Fibroblast of skin of right quadriceps (primary cell): ENCODE measurements at places on chromosomes 7 and 10.

- DNase-seq = no peak
Measured at GRCh38 chr7:82672078-82672477, 228.5 kb upstream of the CACNA2D1 start.

- no peak for DNase-seq
Measured at GRCh38 chr7:137576481-137576880, 232.9 kb upstream of the PTN start.

DNA sequence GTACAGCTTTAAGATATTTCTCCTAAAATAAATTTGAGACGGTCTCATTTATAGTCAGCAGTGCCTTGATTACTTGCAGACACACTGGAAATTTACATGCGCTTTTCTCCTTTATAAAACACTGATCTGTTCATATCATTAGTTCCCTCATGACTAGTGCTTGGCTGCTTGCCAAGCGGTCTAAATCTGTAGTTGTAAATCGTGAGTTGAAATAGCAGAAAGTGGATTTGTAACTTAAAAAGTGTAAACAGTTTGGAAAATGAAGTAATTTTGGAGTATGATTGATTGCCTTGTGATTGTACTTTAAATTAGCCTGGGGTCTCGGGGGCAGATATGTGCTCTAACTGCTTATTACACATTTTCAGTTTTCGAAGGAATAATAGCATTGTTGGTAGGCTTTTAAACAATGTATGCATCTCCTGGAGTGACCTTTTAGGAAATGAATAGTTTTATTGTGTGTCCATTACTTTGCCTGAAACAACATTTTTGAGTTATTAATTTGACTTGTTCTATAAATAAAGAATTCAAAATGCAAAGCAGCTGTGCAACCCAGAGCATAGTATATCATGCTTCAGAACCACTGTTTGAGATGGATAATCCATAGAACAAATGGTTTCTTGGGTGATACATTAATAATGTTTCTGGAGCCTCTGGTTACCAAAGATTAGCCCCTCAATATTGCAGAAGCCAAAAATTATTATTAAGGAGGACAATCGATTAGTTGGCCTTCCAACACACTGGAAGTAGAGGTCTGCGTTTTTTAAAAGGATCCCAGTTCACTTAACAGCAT, 73.3 kb downstream of the ARID5B start:
- peak; percentile 84 for DNase-seq

DNA sequence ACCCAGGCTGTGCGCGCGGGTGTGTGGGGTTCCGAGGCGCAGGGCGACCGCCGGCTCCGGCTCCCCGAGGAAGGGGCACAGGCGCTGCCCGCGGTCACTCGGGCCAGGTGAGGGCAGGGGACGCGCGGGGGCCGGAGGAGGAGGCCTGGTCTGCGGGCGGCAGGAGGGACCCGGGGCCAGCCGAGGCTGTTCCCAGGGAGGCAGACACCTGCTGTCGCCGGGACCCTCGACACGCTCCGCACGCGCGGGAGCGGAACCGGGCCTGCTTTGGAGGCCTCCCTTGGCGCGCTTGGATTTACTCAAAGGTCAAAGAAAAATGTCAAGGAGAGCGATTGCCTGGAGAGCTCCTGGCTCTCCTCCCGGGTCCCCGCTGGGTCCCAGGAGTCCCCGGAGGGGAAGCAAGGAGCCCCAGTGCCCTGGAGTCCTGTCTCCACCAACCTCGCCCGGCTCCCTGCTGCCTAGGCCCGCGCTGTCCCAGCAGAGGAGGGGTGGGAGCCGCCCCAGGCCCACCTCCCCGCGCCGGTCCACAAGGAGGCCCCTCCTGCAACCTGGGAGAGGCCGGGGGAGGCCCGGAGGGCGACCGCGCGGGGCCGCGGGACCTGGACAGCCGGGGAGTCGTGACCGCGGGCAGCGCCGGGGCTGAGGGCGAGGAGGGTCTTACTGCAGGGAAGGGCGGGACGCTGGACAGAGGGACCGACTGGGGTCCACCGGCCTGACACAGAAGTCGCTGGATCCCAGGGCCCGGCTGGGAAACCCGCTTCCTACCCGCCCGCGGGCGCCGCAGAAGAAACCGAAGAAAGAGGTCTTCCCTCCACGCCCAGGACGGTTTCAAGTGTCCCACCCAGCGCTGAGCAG, 348.9 kb downstream of the DNAJB6 start:
- no peak for DNase-seq

DNA sequence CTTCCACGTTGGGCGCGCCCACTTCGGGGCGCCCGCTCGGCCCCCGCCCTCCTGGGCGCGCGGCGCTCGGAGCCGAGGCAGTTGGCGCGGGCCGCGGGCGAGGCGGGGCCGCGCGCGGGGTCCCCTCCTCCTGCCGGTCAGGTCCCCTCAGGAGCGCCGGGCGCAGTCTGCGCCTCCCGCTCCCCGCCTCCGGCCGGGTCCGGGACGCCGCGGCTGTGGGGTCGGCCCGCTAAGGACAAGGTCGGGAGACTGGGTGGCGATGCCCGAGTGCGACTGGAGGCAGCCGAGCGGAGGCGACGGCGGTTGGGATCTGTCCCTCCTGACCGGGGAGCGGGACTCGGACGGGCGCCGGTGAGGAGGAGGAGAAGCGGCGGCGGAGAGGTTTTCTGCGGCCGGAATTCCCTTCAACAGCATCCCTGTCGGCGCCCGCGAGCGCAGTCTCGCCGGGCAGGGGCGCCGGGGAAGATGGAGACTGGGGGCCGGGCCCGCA, at the start of gene ATRNL1:
Gene ATRNL1 (plus strand): TSS at position 80 of the 490 bp plus-strand sequence. CDS start 386 bp downstream, at position 466.
- DNase-seq = peak; percentile 22

GRCh38 chr10:132469197-132469884, 68.2 kb upstream of the INPP5A start:
- peak; percentile 15 for DNase-seq

DNA sequence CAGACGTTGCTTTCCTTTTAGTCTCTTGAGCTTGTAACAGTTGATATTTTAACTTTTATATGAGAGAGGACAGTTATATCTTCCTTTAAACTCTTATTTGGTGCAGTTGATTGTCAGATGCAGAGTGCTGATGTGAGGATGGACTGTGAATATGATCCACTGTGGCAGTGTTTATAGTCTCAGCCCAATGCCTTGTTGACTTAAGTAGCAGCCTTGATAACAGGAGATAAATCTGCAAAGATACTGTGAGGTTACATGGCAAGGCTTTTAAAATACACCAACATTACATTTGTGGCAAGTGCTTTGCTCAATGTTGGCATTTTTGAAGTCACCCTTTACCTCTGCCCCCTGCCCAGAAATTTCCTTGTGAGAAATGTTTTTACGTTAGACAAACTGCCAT, 206.7 kb downstream of the AUTS2 start:
- no peak for DNase-seq

DNA sequence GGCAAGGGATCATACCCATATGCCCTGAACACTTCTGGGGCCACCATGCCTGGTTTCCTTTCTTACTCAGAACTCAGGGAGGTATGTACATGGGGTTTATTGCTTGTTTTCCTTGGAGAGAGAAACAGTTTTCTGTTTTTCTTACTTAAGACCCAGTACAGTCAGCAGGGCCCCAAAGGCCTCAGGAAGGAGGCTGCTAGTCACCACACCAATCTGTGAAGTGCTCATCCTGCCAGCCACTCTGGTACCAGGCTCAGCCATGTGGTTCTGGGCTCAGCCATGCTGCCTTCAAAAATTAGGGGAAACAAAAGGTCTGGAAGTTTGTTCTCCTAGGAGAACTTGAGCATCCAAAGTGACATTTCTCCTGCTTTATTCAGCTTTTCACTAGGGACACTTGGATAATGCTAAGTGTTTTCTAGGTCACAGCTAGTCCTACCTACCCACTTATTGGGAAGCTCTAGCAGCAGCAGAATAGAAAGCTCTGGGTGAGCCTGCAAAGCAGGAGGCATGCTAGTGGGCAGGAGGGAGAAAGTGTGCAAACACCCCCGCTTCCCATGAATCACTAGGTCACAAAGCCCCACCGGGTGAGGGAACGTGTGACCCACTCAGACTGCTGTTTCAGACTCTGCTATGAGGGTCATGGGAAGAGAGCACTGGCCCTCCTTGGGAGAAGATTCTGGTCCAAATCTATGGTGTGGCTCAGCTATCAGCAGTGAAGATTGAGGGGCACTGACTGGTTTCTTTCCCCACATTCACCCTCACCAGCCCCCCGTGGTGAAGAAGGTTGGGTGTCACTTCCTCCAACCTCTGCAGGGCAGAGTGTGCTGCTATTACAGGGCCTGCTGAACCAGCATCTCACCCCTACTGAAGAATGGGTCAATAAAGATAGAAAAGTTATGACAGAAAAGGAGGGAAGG, 23.9 kb downstream of the NUDCD3 start:
- peak; percentile 30 for DNase-seq

DNA sequence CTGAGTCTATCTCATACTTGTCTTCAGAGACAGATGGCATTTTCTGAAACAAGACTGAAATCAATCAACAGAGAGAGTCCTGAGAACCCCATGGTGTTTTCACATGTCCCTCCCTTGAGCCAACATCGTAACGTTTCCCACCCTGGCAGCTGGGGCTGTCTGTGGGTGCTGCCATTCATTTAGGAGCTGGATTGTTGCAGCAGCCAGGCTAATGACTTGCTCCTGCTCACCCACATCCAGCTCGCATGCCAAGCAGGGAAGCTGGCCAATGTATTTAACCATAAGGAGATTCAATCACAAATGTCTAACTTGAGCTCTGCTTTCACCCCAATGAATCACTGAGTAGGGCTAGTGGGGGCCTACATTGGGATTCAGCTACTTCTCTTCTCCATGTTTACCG, 146.1 kb downstream of the ADRA2A start:
- DNase-seq = no peak

GRCh38 chr10:106310596-106310995, 853.9 kb downstream of the SORCS1 start:
- DNase-seq = no peak

DNA sequence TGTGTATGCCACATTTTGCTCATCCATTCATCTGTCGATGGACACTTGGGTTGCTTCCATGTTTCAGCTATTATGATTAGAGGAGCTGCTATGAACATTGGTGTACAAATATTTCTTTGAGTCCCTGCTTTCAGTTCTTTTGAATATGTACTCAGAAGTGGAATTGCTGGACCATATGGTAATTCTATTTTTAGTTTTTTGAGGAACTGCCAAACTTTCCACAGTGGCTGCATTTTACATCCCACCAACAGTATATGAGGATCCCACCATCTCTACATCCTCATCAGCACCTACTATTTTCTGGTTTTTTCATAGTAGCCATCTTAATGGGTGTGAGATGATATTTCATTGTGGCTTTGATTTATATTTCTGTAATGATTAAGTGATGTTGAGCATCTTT, 44.7 kb upstream of the ZMIZ2 start:
- no peak for DNase-seq

- no peak for DNase-seq
Measured at GRCh38 chr7:156833312-156833711, 59.7 kb downstream of the LMBR1 start.

- DNase-seq = no peak
Measured at GRCh38 chr7:150329331-150330120, 6.2 kb upstream of the ACTR3C start.

DNA sequence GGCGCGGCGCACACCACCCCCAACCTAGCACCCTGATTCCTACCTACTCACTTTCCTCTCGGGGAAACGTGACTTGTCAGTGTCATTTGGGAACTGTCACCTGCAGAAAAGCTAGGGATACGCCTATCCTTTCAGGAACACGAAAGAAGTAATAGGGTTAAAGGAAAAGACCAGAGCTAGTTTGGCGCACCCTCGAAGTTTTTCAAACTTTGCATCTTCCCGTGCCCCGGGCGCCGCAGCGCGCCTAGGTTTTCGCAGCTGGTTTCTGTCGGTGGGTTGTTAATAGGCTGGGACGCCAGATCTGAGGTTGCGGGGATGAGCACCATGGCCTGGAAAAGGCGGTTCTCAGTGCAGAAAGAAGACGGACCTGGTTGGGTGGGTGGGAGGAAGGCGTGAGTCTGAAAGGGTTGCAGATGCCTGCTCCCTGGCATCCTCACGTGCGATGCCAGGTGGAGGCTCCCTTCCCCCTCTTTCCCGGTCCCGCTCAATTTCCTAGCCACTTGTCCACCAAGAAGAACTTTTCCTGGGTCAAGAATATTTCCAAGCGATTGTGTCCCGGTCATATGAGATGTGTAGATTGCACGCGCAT, 568 bp upstream of the MEOX2 start:
- DNase-seq = no peak

GRCh38 chr10:85524001-85524666, 842.5 kb downstream of the GRID1 start:
- DNase-seq = peak; percentile 27

DNA sequence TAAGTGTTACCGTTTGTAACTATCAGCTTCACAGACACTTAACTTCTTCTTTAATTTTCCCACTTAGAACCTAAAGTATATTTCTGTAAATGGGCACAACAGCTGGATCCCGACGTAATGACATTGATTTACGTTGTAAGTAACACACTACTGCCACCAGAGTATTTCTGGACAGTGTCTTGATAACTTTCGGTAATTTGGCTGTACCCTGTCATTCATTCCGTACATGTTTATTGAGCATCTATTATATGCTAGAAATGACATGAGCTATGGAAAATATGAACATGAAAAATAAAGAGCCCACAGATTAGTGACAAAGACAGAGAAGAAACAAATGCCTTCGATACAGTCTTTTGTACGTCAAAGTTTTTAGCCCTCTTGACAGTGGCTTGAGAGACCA, 291.4 kb downstream of the CCDC3 start:
- DNase-seq = no peak

DNA sequence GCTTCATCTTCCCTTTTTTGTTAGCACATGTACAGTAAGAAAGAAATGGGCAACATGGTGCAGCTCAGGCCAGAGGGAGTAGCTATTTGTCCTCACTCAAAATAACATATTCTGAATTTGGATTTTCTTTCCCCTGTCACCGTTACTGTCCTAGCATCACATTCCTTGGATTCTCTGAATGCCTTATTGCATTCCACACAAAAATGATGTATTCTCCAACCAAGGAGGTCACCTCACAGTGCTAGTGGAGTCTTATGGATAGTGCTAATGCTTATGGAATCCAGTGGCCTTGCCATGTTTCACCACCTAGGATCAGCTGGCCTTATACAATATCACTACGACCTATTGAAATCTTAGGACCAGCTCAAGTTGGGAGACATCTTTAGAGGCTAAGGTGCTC, 7.2 kb downstream of the PRSS58 start:
- DNase-seq = no peak

- DNase-seq = no peak
Measured at GRCh38 chr7:107043921-107044346, 571 bp upstream of the PRKAR2B start.

DNA sequence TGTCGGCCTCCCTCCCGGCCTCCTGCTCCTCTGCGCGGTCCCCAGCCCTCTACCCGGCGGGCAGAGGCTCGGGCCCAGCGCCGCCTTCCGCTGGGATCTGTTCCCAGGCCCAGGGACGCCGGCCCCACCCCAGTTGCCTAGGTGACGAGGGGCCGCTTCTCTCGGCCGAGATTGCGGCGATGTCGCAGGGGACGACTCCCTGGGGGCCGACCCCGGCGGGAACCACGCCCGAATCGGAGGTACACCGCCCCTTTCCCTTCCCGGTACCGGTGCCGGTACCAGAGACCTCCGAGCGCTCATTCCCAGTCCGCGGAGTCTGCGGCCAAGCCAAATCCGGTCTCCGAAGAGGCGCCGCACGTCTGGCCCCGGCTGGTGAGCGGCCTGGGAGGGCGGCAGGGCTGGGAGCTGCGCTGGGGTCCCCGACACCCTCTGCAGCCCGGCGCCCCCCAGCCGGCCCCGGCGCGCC, at the start of gene CABCOCO1:
Gene CABCOCO1 (plus strand): TSS at position 136 of the 466 bp plus-strand sequence. CDS start 44 bp downstream, at position 180.
- peak; percentile 67 for DNase-seq

- no peak for DNase-seq
Measured at GRCh38 chr10:72385724-72386123, 31.0 kb upstream of the DNAJB12 start.

- DNase-seq = no peak
Measured at GRCh38 chr10:34647160-34647559, 167.9 kb downstream of the PARD3 start.
